ENCODE measurements at places on chromosomes 4 and X.
A peak's percentile ranks its signal among the peaks of the same experiment; 100 is the strongest.

GRCh38 chr4:114780205-114780604 is 181.6 kb downstream of the UGT8 start:
- DNase-seq, result peak; percentile 4

- DNase-seq, result no peak
These were observed 58.9 kb downstream of the PLAC1 start for GRCh38 chrX:134599184-134599914.

GRCh38 chr4:156261230-156261629 is 307.6 kb upstream of the CTSO start:
- no peak for DNase-seq

GRCh38 chr4:120692964-120693363 is 229.6 kb downstream of the PRDM5 start:
- no peak for DNase-seq

GRCh38 chrX:103674531-103675454 is 11.7 kb downstream of the MORF4L2 start:
- no peak for DNase-seq

DNA sequence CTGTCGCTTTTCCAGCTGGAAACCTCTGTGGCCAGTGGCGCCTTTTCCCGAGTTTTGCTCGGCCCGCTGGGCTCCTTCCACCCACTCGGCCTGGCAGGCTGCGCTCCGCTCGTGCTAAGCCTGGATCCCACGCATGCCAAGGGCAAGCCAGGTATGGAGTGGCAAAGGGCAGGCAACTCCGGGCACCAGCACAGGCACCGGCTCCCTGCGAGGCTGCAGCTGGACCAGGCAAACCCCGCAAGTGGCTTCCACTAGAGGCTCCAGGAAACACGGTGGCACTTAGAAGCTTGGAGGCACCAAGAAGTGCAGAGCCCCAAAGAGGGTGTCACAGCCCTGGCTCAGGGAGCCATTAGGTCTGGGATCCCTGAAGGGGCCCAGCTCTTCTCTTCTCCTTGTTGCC is 59.5 kb downstream of the PPA2 start:
- no peak for DNase-seq

GRCh38 chr4:74083546-74083945 is 15.4 kb downstream of the CXCL2 start:
- DNase-seq, result no peak

GRCh38 chr4:44720371-44720770 is 6.0 kb downstream of the GNPDA2 start:
- no peak for DNase-seq

GRCh38 chr4:40992472-40993295 is 221.7 kb downstream of the APBB2 start:
- DNase-seq, result no peak

DNA sequence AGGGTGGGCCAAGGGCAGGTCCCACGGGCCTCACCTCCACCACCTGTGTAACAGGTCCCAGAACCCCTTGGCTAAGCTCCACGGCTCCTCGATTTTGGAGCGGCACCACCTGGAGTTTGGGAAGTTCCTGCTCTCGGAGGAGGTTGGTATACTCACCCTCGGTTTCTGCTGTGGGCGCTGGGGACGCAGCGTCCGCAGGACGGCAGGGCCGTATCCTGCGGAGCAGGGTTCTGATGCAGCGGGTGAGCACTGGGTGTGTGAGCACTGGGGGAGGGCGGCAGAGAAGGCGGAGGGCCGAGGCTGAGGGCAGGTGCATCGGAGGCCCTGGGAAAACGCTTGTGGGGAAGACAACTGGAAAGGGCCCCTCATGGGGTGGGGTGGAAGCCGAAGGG is 11.0 kb downstream of the ATP5ME start:
- no peak for DNase-seq

- no peak for DNase-seq
These were observed 459.7 kb upstream of the TRAM1L1 start for GRCh38 chr4:117545039-117545438.

DNA sequence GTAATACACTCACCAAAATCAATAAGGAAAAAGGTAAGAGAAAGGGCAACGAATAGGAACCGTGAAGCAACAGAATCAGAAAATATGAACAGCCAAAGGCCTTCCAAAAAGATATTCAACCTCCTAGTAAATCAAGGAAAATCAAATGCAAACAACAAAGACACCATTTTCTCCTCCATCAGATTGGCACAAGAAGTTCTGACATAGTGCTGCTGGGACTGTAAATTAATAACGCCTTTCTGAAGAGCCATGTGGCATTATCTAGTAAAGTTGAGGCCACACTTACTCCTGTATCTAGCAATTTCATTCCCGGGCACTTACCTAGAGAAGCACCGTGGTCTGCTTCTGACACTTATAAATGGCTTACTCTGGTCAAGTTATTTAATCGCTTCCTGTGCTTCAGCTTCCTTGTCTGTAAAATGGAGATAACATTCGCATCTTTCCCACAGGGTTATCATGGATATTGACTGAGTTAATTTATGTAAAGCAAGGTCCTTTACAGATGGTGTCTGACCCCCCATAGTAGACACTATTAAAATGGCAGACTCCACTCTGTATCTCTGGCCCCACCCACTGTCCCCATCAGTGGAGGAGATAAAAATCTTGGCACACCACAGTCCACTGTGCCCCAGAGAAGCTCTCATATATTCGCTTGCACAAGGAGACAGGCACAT is 20.5 kb upstream of the ENPP6 start:
- no peak for DNase-seq

DNA sequence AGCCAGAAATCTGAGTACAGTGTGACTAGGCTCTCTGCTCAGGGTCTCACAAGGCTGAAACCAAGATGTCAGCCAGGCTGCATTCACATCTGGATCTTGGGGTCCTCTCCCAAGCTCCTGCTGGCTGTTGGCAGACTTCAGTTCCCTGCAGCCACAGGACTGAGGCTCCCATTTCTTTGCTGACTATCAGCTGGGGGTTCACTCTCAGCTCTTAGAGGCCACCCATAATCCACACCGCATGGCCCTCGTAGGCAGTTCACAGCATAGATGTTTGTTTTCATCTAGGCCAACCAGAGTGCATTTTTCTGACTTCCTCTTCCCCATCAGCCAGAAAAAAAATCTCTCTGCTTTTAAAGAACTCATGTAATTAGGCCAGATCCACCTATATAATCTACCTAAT is 8.2 kb upstream of the WDR44 start:
- DNase-seq, result no peak

All from right kidney (tissue), 9 donors.